Motor neuron (in vitro differentiated cells): ENCODE measurements at places on chromosomes 11 and 22. TPM values are rescaled to one million over a fixed set of nuclear protein-coding genes. Genes with fewer than 3 reads are reported as not detected.
A peak's percentile ranks its signal among the peaks of the same experiment; 100 is the strongest.

GRCh38 chr22:38572065-38572464 is 2.1 kb upstream of the DMC1 start:
- no peak for ATAC-seq

DNA sequence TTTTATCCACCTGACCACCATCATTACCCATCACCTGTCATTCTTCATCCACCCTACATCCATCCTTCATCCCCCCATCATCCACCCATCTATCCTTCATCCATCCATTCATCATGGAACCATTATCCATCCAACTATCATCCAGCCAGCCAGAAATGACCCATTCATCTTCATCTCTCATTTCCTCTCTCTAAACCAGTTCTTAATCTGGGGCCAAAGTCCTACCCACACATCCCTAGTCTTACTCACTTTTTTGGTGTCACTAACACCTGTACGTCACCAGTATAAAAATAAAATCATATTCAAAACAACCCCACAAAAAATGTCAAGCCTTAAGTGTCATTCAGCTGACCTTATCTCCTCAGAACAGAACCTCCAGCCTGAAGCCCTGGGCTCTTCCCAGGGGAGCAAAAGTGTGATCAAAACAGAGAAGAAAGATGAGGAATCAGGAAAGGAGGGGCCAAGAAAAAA is 12.3 kb downstream of the SPI1 start:
- ATAC-seq, result no peak

GRCh38 chr11:14585438-14585837 is 58.2 kb upstream of the PDE3B start:
- peak; percentile 29 for ATAC-seq

DNA sequence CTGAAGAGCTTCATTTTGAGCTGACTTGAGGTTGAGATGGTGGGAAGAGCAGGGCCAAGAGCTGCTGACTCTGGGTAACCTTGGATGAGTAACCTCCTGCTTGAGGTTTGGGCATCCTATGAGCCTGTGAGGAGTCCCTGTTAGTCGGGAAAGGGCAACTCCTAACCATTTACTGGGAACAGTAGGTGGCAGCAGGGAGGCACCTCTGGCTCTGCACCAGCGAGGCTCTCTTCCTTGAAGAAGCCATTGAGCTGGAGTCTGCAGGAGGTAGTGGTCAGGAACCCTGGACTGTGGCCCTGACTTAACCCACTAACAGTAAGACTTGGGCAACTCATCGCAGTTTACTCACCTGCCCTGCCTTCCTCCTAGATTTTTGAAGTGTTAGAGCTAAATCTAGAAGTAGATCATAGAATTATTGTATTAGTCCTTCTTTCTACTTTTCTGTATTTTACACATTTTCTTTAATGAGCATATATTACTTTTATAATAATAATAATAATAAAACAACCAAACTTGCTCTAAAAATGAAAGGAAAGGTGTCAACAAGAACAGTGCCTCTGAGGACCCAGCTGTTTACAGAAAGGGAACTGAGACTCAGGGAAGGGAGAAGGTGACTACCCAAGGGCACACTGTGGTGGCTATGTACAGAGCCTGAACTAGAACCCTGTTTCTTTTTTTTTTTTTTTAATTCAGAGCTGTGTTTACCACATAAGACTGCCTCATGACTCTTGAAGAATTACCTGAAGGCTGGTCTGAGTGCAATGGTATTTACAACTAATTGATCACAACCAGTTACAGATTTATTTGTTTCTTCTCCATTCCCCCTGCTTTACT is 47.5 kb downstream of the MEI1 start:
- ATAC-seq, result peak; percentile 95

DNA sequence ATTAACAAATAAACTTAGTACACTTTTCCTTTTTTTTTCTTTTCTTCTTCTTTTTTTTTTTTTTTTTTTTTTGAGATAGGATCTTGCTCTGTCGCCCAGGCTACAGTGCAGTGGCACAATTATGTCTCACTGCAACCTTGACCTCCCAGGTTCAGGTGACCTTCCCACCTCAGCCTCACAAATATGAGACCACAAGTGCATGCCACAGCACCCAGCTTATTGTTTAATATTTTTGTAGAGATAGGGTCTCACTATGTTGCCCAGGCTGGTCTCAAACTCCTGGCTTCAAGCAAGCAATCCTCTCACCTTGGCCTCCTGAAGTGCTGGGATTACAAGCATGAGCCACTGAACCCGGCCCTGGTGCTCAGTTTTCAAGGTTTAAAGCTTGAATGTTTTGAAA is 88.9 kb downstream of the ELP4 start:
- no peak for ATAC-seq

The CDC42EP2 gene
- total RNA-seq, result 5.7 and 6.8 TPM in 2 replicates

The UBASH3B gene
- total RNA-seq, result 7.1 and 7.9 TPM in 2 replicates

The OR4D11 gene
- 0.36 and 0.59 TPM in 2 replicates for total RNA-seq

GRCh38 chr11:128323381-128323780 is 264.0 kb downstream of the ETS1 start:
- ATAC-seq, result peak; percentile 49

DNA sequence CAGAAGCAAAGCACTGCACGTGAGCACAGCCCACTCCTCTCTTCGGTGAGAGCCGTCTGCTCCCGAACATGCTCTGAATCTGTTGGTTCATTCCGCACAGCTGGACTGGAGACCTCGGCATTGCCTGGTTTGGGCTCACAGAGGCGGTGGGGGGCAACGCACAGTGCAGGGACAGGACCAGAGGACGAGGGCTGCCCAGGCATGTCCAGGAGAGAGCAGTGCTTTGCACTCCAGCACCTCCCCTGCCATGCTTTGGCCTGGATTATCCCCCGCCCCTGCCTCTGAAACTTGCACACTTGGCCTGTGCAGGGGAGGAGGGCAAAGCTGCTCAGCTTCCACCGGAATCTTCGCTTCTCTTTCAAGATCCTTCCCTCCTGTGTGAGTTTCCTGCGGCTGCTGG is 536.5 kb downstream of the BRD1 start:
- peak; percentile 13 for ATAC-seq

DNA sequence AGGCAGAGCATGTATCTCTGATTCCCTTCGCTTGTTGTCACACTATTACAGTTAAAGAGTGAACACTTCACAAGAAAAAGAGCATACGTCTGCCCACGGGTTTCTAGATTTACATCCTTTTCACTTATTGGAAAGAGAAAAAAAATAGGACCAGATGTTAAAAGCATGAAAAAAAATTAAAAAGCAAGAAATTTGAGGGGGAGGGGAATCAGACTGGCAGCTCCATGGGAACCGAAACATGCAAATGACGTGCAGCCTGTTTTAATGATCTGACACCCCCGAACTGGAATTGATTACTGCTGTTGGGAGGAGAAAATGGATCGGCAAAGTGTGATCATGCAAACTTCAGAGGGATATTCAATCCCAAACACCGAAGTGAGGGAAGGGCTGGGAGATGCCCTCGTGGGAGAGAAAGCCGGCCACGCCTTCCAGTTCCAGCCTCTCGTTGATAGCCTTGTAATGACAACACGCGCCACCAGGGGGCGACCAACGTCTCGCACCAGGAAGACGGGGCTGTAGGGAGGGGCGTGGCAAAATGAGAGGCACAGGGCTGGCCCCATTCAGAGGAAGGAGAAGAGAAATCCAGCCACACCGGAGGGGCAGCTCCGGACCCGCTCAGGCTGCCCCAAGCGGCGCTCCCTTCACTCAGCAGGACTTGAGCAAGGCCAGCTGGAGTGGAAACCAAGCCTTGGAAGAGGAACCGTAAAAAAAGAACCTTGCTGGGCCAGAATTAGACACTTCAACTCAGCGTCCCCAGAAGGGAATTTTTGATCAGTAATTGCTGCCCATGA is 53.8 kb upstream of the SYT13 start:
- ATAC-seq, result peak; percentile 92

- ATAC-seq, result no peak
Measured at GRCh38 chr11:126216526-126217305, 5.1 kb downstream of the FAM118B start.

GRCh38 chr11:77151804-77152509 is 23.9 kb downstream of the MYO7A start:
- no peak for ATAC-seq

The HSCB gene
- total RNA-seq, result 13.3 and 18.4 TPM in 2 replicates

GRCh38 chr11:15816260-15816871 is 540.0 kb downstream of the SOX6 start:
- ATAC-seq, result peak; percentile 56

The P2RX6 gene
- 1.2 and 1.7 TPM in 2 replicates for total RNA-seq

- ATAC-seq, result no peak
Measured at GRCh38 chr11:110077346-110077745, 15.8 kb upstream of the ZC3H12C start.

- no peak for ATAC-seq
Measured at GRCh38 chr11:115996808-115997188, 492.6 kb upstream of the CADM1 start.

- ATAC-seq, result no peak
Measured at GRCh38 chr11:133808393-133809140, 36.7 kb downstream of the SPATA19 start.

DNA sequence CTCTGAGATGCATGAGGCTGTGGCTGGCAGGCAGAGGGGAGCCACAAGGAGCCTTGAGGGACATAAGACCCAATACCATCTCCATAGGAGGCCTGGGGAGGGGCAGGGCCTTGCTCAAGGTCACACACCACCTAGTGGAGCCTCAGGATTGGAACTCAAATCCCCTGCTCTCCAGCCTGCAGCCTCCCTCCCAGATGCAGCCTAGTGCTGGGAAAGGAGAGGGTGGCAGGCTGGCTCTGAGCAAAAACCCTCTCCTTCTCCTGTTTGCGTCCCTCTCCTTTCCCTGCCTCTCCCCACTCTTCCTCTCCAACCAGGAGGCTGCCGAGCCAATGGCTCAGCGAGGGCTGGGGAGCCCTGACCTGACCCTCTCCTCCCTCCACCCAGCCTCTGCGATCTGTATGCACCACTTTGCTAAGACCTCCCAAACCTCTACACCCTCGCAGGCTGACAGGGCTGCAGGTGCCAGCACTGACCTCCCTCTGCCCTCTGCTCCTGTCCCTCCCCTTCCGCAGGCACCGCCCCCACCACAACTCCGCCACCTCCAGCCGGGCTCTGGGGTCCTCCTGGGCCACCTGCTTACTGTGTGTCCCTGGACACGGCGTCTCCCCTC is 14.7 kb downstream of the IGLL1 start:
- peak; percentile 44 for ATAC-seq

The SLC22A12 gene
- 0.05 and 0.23 TPM in 2 replicates for total RNA-seq
